Activated B cell treated with CpG ODN at 0.5 μM for 24 hours (primary cell): ENCODE measurements at places on chromosomes 11 and 22.

GRCh38 chr22:47064016-47064415 is 301.6 kb downstream of the TBC1D22A start:
- DNase-seq, result no peak

DNA sequence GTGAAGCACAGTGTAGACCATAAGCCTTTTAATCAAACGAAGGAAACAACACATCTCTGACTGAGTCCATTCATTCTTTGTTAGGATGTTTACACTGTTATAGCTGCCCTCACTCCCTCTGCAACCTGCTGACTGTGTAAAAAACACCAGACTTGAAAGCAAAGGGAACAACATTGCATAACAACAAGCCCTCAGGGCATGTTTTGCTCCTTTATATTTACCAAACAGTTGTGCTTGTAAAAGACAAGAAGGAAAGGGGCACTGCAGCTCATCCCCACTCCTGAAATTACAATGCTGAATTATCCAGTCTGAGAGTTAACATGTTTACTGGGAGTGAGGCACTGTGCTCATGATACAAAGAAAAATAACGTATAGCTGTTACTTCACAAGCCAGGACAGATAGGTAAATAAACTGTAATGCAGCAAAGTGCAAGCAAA is 46.4 kb downstream of the RAB30 start:
- DNase-seq, result no peak

GRCh38 chr11:110133160-110133559 is 40.0 kb downstream of the ZC3H12C start:
- DNase-seq, result no peak

DNA sequence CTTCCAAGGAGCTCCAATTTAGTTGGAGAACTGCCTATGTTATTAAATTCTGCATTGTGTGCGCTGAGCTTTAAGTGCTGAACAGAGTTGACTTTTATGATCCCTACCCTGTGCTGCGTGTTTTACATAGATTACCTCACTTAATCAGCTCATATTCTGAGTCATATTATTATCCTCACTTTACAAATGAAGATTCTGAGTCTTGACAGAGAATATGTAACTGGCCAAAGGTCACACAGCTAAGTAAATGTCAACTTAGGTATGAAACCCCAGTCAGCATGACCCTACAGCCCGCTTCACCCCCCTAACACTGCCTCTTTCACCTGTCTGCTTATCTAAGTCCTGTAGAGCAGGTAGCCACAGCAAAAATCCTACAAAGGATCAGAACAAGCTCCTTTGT is 19.8 kb upstream of the TMPRSS5 start:
- DNase-seq, result no peak

DNA sequence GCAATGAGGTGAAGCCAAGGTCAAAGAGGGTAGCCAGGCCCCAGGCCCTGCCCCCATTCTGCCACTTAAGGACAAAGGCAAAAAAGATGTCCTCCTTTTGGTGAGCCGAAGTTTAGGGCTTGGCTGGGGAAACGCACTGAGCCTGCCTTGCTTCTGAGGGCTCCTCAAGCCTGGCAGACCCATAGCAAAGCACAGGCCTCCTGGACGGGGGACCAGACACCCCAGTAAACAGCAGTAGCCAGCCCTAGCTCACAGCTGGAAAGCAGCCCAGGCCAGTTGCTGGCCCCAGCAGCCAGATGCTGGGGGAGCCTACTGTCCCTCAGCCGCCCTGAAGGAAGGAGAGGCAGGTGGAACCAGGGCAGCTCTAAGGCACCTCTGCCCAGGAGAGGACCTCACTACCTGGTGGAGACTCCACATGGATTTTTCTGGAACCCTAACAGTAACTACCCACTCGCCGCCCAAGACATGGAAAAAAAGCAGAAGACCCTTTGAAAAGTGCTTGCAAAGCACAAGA is 3.8 kb upstream of the PYGM start:
- no peak for DNase-seq
